A549 treated with RU486 at 1 μM for 4 hours (cell line): ENCODE measurements at places on chromosomes 13 and 19. TPM values are rescaled to one million over a fixed set of nuclear protein-coding genes. Genes with fewer than 3 reads are reported as not detected.

Gene FBXL3
- total RNA-seq: 10.8 to 18.2 TPM (median 17.5 TPM) in 5 replicates

Gene CASP14
- total RNA-seq: not detected in 5 replicates

Gene NALCN
- 3.3 to 4.3 TPM (median 4.1 TPM) in 5 replicates for total RNA-seq

Gene CLIP3
- 0.40 to 1.4 TPM (median 0.76 TPM) in 5 replicates for total RNA-seq

Gene ERICH4
- 0.10 TPM in 1 of 5 replicates, not detected in the others for total RNA-seq

Gene ZNF530
- total RNA-seq: 4.1 to 4.8 TPM (median 4.4 TPM) in 5 replicates

Gene PLEKHF1
- 6.9 to 11.3 TPM (median 9.5 TPM) in 5 replicates for total RNA-seq

Gene PPP1R15A
- total RNA-seq: 98.8 to 159 TPM (median 116 TPM) in 5 replicates

Gene CNMD
- not detected in 5 replicates for total RNA-seq

Gene TMEM161A
- 18.4 to 26.4 TPM (median 24.2 TPM) in 5 replicates for total RNA-seq

Gene ONECUT3
- total RNA-seq: not detected in 5 replicates

Gene CYP2F1
- total RNA-seq: not detected in 5 replicates

Gene ZNF790
- total RNA-seq: 0.37 to 0.57 TPM (median 0.45 TPM) in 5 replicates

Gene PEG3
- total RNA-seq: not detected in 5 replicates

Gene ZNF582
- total RNA-seq: 0.95 to 1.3 TPM (median 1.1 TPM) in 5 replicates

Gene CDC42EP5
- 0.51 TPM in 1 of 5 replicates, not detected in the others for total RNA-seq

Gene KLK8
- not detected in 5 replicates for total RNA-seq

Gene NCAN
- 0.03 to 0.23 TPM (median 0.05 TPM) in 3 of 5 replicates, not detected in the others for total RNA-seq

Gene ANKRD24
- 0.12 to 0.39 TPM (median 0.17 TPM) in 5 replicates for total RNA-seq

Gene TINCR
- 2.0 to 3.1 TPM (median 2.6 TPM) in 5 replicates for total RNA-seq

Gene SPIB
- 0.11 to 0.52 TPM (median 0.23 TPM) in 4 of 5 replicates, not detected in the other for total RNA-seq

Gene COX7A1
- total RNA-seq: not detected in 5 replicates

Gene PNMA8B
- not detected in 5 replicates for total RNA-seq

Gene SHKBP1
- 99.0 to 162 TPM (median 140 TPM) in 5 replicates for total RNA-seq

Gene NKPD1
- total RNA-seq: 0.08 to 0.13 TPM (median 0.08 TPM) in 5 replicates

Gene LHB
- not detected in 5 replicates for total RNA-seq

Gene LENG9
- 4.4 to 8.1 TPM (median 7.3 TPM) in 5 replicates for total RNA-seq

Gene CCL25
- not detected in 5 replicates for total RNA-seq

Gene CD33
- total RNA-seq: 0.02 to 0.14 TPM (median 0.09 TPM) in 3 of 5 replicates, not detected in the others

Gene SPRED3
- total RNA-seq: 1.9 to 4.0 TPM (median 3.4 TPM) in 5 replicates

Gene JOSD2
- total RNA-seq: 54.8 to 89.3 TPM (median 79.2 TPM) in 5 replicates
